ENCODE measurements at places on chromosomes 5 and 9.

DNA sequence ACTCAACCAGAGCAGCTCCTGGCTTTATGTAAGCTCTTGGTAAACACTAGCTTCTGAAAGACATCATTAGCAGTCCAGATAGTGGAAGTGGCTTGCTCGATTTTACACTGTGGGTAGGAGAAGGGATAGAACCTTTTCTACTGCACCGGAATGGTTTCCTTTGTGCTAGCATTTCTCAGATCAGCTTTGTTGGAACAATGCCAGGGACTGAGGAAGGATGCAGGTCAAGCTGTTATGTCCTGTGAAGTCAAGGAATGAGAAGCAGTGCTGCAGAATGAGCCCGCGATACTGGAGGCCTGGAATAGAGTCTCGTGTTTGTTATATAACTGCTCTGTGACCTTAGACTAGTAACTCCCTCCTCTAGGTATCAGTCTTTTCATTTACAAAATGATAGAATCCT lies 233.6 kb downstream of the GABRB2 start:
- no peak for DNase-seq

DNA sequence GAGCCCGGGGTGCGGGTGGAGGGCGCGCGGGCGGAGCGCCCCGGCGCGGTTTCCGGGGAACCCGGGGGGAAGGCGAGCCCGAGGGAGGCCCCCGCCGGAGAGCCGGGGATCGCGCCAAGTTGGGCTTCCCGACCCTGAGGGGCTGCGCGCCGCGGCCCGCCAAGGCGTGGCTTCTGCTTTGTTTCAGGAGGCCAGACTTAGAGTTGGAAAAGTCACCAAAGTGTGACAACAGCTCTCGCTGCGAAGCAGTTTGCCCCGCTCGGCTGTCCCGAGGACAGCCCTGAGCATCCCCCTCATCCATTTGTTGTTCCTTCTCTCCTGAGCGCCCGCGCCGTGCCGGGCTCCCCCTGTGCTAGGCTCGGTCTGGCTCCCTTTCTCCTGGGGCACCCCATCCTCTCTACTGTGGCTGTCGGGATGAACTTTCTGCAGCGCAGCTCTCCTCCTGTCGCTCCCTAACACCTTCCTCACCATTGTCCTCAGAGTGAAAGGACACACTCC lies 410 bp downstream of the GLIPR2 start:
- DNase-seq: no peak

GRCh38 chr5:77893225-77893860 lies 117.2 kb upstream of the TBCA start:
- peak; percentile 6 for DNase-seq

- peak; percentile 27 for DNase-seq
Measured at GRCh38 chr9:16039218-16039987, 486.6 kb downstream of the CCDC171 start.

- DNase-seq: no peak
Measured at GRCh38 chr5:74360535-74361210, 279.9 kb downstream of the ENC1 start.

DNA sequence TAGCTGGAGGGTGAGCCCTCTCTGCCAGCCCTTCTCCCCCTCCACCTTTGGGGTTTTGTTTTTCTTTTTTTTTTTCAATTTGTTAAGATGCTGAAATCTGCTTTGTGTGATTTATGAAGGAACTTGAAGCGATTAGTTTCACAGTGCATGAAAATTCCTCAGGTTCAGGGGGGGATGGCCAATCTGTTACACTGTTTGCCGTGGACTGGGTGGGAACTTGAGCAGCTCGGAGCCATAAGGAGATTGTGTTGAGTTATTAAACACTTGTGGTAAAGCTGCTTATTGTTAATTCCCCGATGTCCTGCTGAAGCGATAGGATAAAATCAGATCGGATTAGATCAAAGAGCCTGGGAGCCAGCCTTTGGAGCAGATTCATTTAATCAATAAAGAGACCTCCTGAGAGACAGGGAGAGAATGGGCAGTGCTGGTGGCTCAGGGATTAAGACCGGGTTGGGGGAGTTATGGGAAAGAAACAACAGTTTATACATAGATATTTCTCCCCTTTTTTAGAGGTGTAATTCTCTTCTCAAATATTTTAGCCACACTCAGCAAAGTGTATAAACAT lies 105.8 kb upstream of the SPATA31D4 start:
- no peak for DNase-seq

- DNase-seq: peak; percentile 82
Measured at GRCh38 chr5:132425009-132425937, 55.8 kb downstream of the SLC22A5 start.

DNA sequence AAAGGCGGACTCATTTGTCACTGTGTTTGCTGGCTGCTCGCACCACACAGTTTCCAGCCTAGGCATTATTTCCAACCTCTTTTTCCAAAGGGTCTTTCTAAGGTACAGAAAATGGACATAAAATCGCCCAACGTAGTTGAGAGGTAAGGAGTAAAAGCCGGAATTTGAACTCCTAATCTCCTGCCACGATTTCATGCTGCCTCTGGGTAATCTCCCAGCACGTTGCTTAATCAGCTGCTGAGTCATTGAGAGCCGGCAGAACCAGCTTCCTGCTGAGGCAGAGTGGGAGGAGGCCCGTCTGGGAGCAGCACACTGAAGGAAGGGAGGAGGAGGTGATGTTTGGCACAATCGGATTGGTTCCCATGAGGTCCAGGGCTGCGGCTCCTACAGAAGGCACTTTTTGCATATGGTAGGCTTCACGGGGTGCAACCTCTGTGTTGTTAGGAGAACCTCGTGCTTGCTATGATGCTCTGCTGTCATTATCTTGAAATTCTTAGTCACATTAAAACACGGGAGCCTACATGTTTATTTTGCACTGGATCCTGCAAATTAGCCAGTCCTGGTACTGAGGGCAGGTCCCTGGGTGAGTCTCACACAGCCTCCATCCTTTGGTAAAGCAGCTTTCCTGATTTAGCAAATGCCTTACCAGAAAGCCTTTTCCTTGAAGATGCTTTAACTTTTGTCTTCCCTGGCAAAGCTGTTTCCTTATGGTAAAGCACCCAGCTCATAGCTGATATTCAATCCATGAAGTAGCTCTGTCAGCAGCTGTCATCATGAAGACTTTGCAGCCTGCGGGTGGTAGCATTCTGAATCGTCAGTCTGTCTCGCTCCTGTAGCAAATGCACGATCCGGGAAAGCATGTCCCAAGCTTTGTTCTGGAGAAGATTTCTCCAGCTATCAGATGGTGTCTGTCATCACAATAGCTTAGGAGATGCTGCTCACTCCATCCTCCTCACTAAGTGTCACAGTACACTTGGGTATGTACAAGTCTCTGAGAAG lies 191.6 kb upstream of the MSX2 start:
- DNase-seq: peak; percentile 49

GRCh38 chr5:116675626-116675910 lies 100.9 kb upstream of the SEMA6A start:
- DNase-seq: no peak

GRCh38 chr9:303502-303901 lies 88.8 kb downstream of the DOCK8 start:
- no peak for DNase-seq

GRCh38 chr5:89458332-89458656 lies 575.3 kb upstream of the MEF2C start:
- no peak for DNase-seq

GRCh38 chr9:114898741-114899140 lies 31.6 kb downstream of the TNFSF8 start:
- DNase-seq: peak; percentile 73

GRCh38 chr5:32436553-32437242 lies 7.8 kb downstream of the ZFR start:
- no peak for DNase-seq

DNA sequence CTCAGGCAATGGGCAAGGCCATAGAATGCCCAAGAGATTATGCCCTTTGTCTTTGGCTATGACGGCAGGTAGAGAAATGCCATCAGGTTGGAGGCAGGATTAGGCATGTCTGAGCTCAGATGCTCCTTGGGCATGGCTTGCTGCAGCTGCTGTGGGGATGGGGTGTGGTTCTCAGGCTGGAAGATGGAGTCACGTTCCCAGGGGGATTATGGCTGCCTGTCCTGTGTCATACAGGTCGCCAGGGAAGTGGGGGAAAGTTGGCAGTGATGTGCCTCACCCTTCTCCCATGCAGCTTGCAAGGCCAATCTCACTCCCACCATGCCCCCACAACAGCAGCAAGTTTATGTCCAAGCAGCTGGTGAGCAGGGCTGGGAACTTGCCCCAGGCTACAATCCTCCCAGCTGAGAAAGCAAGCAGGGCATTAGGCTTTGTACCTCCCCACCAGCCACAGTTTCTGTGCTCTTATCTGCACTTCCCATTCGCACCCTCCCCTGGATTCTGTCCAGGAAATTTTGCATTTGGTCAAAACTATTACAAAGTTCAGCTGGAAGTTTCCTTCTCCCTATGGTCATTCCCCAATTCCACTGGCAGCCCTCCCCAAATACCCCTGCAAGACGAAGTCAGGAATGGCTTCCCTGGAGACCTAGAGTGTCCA lies 1788.0 kb upstream of the NUDT12 start:
- no peak for DNase-seq

- no peak for DNase-seq
Measured at GRCh38 chr9:77879437-77879943, 152.1 kb downstream of the GNAQ start.

- no peak for DNase-seq
Measured at GRCh38 chr9:134634667-134635230, 6.9 kb upstream of the COL5A1 start.

DNA sequence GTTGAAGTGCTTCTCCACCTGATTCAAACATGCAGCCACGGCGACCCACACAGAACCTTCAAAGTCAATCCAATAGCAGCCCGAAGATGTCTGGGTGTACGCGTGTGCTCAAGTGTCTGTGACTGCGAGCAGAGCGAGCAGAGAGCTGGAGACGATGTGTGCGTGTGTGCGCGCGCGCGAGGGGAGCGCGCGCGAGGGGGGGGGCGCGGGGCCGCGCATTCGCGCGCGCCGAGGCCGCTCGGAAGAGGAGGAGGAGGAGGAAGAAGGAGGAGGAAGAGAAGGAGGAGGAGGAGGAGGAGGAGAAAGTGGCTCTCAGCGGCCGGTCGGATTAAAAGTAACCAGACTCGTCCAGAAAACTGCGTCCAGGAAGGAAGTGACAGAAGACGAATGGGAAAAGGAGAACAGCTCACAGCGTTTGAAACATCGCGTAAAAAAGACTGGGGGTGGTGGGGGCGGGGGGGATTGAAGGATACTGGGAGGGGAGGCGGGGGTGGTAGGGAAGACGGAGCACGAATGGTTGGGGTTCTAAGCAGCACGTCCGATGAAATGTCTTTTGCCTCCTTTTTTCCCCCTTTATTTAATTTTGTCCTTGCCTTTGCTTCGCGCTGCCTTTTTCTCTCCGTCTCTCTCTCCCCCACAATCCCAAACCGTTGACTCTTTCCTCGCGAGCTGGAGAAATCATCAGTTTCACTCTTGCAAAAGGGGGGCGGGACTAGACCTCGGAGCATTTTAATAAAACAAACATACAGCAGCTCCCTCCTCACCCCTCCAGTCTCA lies at the start of gene MEF2C:
MEF2C (minus strand) TSS at position 126 of the 777 bp plus-strand sequence. CDS start 59,396 bp downstream, outside the sequence.
- DNase-seq: peak; percentile 14

- DNase-seq: no peak
Measured at GRCh38 chr5:173468821-173469251, 140.6 kb upstream of the STC2 start.

DNA sequence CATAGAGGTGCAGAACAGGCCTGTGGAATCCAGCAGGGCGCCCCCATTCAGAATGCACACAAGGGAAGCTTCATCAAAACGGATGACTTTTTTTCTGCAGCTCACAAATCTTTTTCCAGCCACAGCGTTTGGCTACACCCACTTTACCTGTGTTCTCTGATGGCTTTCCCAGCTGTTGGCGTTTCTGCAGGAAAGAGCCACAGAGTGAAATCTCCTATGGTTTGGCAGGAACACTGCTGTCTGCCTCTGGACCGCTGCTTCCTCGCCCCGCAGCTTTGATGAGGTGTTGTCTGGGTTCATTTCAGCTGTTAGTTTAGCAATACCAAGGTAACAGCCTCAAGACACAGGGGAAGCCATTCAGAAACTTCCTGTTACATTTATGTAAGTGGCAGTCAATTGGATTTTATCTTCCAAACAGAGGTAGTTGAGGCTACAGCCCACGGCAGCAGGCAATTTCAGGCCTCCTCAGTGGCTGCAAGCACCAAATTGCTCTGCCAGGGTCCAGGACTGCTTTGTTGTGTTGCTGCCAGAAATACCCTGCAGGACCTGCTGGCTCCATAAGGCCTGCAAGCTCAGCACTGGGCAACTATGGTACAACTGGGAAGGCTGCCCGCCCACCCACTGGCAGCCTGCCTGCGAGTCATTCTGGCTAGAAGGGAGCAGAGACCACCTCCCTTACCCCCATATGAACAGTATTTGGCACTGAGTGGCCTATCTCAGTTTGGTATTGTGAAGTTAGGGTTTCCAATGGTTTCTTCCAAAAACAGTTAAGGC lies 96.7 kb downstream of the MVB12B start:
- no peak for DNase-seq

- peak; percentile 97 for DNase-seq
Measured at GRCh38 chr9:128552153-128552743, at the start of gene SPTAN1. TSS of gene SPTAN1 (plus strand) at chr9:128552587. CDS start at chr9:128566741, 14,154 bp downstream.

DNA sequence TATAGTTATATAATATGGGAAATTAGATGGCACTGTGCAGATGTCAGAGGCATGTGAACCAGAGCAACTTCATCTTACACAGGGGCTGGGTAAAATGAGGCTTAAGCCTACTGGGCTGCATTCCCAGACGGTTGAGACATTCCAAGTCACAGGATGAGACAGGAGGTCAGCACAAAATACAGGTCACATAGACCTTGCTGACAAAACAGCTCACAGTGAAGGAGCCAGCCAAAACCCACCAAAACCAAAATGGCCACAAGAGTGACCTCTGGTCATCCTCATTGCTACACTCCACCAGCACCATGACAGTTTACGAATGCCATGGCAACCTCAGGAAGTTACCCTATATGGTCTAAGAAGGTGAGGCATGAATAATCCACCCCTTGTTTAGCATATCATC lies 479.4 kb downstream of the TLR4 start:
- DNase-seq: no peak

DNA sequence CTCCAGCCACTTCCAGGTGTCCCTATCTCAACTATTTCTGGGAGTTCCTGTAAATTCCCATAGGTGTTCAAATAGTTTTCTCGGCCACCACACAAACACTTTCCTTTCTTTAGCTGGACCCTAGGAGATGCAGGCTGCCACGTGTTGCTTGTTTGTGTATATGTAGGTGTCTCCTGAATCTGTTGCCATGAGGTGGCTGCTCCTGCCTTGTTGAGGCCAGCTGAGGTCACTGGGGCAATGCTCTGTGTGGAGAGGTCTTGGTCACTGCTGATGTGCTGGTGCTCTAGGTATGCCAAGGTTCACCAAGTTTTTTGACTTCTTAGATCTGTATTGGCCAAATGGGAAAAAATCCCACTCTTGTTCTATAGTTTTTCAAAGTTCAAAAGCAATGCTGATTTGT lies 132.5 kb upstream of the CHD1 start:
- no peak for DNase-seq

GRCh38 chr9:107999890-108000289 lies 510.3 kb upstream of the KLF4 start:
- no peak for DNase-seq
